ENCODE measurements at places on chromosomes 13 and 19.

DNA sequence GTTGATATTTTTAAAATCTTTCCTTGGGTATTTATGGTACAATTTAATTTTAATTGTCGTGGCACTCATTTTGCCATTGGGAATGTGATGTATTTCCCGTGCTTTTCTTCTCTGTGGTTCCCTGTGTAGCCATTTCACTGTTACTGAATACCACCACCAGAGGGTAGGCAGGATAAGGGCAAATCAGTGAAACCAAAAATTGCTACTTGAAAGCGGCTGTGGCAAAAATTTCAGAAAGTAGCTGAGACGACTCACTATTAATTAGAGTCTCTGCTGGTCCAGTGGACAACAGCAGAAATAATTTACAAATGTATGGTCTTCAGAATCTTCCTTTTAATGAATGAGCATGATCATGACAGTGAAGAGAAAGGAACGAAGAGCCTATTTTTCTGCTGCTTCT lies 34.4 kb upstream of the MIR17HG start:
- DNase-seq, result peak; percentile 38

DNA sequence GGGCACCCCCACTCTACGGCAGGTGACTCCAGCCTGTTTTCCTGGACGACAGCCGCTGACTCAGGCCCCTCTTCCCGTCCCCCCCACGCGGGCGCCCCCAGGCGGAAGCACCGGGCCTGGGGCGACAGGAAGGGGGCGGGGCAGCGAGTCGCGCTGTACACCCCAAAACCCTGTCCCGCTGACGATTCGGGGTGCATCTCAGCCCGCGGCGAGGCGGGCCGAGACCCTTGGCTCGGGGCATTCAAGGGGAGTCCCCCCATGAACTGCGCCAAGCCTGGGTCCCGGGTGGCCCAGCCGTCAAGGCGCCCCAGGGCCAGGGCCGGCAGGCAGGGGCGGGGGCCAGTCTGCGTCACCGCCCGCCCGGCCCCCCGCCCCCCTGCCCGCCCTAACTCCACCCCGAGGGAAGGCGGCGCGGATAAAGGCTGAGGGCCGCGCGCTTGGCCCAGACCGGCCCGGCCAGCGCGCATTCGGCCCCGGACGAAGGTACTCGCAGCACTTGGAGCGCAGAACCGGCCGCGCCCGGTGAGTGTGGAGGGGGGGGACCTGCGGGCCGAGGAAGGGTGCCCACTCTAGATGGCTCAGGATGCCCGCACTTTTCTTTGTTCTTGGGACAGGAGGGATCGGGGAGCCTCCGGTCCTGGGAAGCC lies at the start of gene MIDN:
Gene MIDN (plus strand): TSS at position 445 of the 647 bp plus-strand sequence. CDS start 1,714 bp downstream, outside the sequence.
- peak; percentile 93 for DNase-seq

DNA sequence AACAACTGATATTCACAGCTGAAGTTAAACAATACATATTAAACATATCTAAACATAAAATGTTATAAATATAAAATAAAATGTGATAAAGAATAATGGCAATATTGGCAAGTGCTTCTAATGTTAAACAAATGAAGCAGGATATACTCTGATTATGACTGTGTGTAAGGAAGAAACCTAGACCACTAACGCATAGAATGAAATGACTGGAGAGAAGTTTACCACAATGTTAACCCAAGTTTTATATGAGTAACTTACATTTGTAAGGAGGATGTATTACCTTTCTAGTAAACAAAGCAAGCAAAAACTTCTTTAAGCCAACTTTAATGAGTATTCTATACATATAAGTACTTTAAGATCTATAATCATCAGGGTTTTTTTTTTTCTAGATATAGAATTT lies 43.0 kb downstream of the RB1 start:
- DNase-seq, result no peak

DNA sequence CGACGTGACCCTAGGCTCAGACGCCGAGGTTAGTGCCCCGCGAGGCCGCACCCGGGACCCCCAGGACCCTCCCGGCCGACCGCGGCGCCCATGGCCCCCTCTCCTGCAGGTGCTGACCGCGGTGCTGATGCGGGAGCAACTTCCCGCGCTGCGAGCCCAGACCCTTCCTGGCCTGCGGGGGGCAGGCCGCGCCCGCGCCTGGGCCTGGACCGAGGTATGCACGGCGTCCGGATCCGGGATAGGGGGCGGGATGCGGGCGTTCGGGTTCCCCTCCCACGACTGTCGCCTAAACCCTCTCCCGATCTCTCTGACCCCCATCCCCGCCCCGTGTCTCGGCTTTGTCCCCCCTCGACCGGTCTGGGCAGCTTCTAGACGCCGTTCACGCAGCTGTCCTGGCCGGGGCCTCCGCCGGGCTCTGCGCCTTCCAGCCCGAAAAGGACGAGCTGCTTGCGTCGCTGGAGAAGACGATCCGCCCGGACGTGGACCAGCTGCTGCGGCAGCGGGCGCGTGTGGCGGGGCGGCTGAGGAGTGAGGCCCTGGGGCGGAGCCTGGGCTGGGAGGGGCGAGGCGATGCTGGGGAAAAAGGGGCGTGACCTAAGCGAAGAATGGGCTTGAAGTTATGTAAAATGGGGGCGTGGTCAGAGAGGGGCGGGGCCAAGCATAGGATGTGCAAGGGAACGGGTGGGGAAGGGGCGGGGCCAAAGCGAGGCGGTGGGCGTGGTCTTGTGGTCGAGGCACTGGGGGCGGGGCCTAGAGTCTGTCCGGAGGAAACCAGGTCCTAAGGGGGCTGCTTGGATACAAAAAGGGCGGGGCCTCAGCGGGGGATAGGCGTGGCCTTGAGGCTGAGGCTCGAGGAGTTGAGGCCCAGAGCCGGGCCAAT lies 16.0 kb upstream of the COLGALT1 start:
- peak; percentile 94 for DNase-seq

GRCh38 chr19:38690832-38691231 lies 43.4 kb downstream of the ACTN4 start:
- no peak for DNase-seq

DNA sequence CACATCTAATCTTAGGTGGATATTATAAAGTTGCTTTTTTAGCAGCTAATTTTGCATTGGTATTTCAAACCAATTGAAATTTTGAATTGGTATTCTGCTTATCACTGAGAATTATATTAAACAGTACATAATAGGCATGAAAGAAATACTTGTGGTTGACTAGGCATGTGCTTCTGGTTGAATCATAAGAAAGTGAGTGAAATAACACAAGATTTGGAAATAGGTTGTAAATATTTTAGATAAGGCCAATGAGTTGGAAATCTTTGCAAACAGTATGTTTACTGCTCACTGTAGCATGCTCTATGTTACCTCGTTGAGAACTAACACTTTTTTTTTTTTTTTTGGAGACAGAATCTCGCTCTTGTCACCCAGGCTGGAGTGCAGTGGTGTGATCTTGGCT lies 66.8 kb upstream of the RFC3 start:
- no peak for DNase-seq

DNA sequence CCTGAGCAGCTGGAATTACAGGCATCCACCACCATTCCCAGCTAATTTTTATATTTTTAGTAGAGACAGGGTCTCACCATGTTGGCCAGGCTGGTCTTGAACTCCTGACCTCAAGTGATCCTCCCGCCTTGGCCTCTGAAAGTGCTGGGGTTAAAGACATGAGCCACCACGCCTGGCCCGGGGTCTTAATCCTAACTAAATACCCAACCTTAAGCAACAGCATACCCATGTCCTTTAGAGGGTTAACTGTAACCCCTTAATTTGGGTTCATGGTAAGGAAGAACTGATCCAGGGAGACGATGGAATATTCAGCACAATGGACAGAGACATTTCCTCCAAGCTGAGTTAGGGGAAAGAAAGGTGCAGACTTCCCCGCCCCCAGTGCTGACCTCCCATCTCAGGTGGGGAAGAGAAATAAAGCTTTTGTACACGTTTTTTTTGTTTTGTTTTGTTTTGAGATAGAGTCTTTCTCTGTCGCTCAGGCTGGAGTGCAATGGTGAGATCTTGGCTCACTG lies 8.7 kb upstream of the GALP start:
- no peak for DNase-seq

GRCh38 chr13:45332036-45332830 lies 8.8 kb downstream of the TPT1 start:
- no peak for DNase-seq

DNA sequence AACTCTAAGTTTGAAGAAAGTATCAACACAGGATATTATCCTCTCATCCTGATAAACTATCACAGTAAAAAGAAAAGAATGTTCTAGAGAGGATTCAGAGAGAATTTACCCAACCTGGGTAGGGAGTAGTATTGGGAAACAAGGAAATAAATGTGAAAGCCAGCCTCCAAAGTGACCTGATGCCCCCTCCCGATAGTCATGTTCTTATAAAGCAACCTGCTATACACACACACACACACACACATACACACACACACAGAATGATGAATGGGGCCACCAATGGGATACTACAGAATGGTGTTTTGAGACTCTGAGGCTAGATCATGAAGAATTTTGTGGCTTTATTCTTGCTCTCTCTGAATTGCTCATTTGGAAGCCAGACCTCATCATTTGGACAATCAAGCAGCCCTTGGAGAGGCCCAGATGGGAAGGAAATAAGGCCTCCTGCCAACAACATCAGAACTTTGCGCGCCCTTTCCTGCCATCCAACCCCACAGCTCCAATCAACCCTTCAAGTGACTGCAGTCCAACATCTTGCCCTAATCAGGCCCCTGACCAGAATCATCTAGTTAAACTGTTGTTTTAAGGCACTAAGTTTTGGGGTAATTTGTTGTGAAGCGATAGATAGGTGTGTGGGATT lies 807.9 kb upstream of the ARGLU1 start:
- DNase-seq, result peak; percentile 2

DNA sequence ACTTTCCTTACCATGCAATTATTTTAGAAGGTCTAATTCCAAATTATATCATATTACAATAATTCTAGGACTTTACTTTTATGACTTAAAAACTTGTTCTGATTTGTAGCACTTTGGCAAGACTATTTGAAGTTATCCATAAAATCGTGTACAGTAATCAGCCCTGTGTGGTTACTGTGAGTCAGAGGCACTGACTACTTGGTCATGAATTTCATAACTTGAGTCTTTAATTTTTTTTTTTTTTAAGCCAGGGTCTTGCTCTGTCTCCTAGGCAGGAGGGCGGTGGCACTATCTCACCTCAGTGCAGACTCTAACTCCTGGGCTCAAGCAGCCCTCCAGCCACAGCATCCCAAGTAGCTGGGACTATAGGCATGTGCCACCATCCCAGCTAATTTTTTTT lies 1319.2 kb upstream of the SLC10A2 start:
- no peak for DNase-seq

DNA sequence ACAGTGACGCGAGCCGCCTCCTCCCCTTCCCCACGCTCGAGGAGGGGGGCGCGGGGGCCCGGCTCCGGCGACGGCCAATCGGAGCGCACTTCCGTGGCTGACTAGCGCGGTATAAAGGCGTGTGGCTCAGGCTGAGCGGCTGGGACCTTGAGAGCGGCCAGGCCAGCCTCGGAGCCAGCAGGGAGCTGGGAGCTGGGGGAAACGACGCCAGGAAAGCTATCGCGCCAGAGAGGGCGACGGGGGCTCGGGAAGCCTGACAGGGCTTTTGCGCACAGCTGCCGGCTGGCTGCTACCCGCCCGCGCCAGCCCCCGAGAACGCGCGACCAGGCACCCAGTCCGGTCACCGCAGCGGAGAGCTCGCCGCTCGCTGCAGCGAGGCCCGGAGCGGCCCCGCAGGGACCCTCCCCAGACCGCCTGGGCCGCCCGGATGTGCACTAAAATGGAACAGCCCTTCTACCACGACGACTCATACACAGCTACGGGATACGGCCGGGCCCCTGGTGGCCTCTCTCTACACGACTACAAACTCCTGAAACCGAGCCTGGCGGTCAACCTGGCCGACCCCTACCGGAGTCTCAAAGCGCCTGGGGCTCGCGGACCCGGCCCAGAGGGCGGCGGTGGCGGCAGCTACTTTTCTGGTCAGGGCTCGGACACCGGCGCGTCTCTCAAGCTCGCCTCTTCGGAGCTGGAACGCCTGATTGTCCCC lies at the start of gene JUNB:
Gene JUNB (plus strand): TSS at position 142 of the 706 bp plus-strand sequence. CDS start 286 bp downstream, at position 428.
- DNase-seq, result peak; percentile 99

- DNase-seq, result no peak
Measured at GRCh38 chr19:55391702-55392615, 6.2 kb downstream of the RPL28 start.

- no peak for DNase-seq
Measured at GRCh38 chr13:20053891-20054290, 95.4 kb downstream of the ZMYM2 start.

DNA sequence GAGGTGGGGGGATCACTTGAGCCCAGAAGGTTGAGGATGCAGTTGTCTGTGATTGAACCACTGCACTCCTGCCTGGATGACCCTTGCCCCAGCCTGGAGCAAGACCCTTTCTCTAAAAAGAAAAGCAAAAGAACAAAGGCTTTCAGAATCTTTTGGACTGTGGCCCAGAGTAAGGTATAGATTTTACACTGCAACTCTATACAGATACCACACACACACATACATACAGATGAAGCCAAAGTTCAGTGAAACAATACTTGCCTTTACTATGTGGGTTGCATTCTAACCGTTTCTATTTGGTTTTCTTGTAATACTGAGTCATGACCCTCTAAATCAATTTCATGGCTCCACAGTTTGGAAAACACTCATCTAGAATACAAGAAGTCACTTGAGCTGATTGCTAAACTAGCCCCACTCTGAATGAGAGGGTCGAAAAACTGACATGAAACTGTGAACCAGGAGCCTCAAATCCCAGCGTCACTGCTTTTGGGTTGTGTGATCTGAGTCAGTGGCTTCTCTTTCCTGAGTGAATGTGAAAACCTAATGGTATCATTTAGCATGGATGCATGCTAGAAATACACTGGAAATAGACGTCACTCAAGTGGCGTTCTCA lies 756.1 kb downstream of the UQCRFS1 start:
- no peak for DNase-seq

DNA sequence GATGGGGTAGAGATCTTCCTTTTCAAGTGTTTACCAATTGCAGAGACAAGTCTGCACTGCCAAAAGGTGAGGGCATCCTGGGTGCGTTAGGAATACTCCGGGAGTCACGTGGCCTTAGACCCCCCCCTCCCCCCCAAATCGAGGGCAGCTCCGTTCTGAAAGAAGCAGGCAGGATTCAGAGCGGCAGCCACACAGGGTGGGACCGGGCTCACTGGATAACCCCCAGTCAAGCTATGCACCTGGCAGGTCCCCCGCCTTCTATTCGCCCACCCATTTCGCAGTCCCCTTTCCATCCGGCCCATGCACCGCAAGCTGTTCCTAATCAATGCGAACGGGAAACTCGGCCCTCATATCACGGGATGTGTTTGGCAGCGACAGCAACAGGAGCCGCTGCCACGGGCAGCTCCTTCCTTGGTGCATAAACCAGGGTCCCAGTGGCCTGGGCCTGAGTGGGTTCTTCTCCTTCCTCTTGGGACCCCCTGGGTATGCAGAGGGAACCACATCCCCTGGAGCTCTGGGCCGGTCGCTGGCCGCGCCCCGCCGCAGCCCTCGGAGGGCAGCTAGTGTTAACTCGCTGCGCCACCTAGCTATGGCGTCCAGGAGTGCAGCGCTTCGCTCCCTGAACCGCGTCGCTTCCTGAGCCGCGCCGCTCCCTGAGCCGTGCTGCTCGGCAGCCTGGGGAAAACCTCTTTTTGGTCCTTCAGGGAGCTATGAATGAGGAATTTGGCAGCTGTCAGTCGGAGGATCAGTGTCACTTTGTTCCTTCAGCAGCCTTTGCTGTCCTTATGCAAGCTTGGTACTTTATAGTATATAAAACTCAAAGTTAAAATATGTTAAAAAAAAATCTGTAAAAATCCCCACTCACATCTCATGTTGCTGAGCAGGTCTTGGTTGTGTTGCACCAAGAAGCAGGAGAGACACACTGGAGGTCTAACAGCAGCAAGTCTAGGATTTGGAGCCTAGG lies 41.4 kb downstream of the LYL1 start:
- DNase-seq, result peak; percentile 90

All from muscle of leg (tissue), 16 donors.